CD4-positive, alpha-beta memory T cell (primary cell): ENCODE measurements at places on chromosomes 7 and 10.
A peak's percentile ranks its signal among the peaks of the same experiment; 100 is the strongest.

GRCh38 chr10:89521368-89521767 is 14.0 kb downstream of the SLC16A12 start:
- no peak for DNase-seq

GRCh38 chr7:91504919-91505318 is 240.7 kb downstream of the FZD1 start:
- DNase-seq, result no peak

GRCh38 chr10:49844775-49845595 is 82.9 kb upstream of the OGDHL start:
- DNase-seq, result no peak

GRCh38 chr7:471866-472639 is 47.6 kb downstream of the PDGFA start:
- no peak for DNase-seq

GRCh38 chr7:73387221-73387828 is 46.3 kb upstream of the FZD9 start:
- no peak for DNase-seq

- DNase-seq, result no peak
These were observed 108.3 kb downstream of the NKX6-2 start for GRCh38 chr10:132677473-132678227.

GRCh38 chr10:62194924-62195674 is 73.5 kb downstream of the RTKN2 start:
- DNase-seq, result no peak

GRCh38 chr7:101589976-101590662 is 39.0 kb downstream of the MYL10 start:
- no peak for DNase-seq

- no peak for DNase-seq
These were observed 875.8 kb upstream of the CELF2 start for GRCh38 chr10:10141782-10142382.

DNA sequence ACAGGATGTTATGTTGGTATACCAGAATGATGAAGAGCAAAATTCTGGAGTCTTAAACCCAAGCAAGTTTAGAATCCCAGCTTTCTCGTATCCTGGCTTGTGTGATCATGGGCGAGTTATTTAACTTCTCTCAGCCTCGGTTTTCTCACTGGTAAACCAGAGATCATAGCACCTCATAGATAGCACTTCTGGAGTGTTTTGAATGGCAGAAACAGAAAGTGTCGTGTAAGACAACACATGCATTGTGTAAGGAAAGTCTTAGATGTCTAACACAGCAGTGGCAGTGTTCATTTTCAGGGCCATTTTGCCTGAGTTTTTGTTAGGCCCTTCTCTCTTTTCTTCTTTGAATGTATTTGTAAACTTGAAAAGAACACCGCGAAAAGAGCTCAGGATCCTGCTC is 465.1 kb downstream of the AUTS2 start:
- no peak for DNase-seq

- DNase-seq, result no peak
These were observed 29.0 kb upstream of the GNAT3 start for GRCh38 chr7:80540836-80541235.

GRCh38 chr7:121966276-121966934 is 93.4 kb downstream of the PTPRZ1 start:
- no peak for DNase-seq

DNA sequence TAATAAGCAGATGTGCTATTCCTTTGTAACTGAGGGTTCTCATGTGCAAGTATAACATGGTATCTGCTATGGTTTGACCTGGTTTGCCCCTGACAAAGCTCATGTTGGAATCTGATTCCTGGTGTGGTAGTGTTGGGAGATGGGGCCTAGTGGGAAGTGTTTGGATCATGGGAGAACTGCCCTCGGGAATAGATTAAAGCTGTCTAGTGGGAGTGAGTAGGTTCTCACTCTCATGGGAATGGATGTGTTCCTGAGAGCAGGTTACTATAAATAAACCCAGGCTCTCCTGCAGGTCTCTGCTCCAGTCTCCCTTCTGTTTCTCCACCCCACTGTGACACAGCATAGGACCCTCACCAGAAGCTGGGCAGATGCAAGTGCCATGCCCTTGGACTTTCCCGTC is 97.7 kb downstream of the ATE1 start:
- DNase-seq, result no peak

GRCh38 chr7:135800560-135800959 is 51.9 kb upstream of the FAM180A start:
- DNase-seq, result no peak

DNA sequence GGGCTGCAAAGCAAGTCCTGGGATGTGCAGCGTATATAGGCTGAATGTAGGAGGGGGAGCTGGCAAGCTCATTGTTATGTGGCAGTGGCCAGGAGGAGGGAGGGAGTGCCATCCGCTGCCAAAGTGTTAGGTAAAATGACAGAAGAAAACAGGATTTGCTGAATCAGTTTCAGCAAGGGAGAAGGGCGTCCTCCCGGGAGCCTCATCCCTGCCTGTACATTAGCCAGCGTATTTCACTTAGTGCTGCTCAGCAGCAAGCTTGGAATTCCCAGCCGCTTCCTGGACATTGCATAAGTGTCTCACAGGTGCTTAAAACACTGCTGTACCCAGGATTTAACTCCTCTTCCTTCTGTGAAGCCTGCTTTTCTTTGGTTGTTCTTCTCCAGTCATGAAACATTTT is 2.5 kb downstream of the NIPSNAP2 start:
- no peak for DNase-seq

GRCh38 chr7:33601884-33602283 is 303.5 kb upstream of the BMPER start:
- no peak for DNase-seq

- no peak for DNase-seq
These were observed 201.9 kb upstream of the SHH start for GRCh38 chr7:156014201-156014600.

DNA sequence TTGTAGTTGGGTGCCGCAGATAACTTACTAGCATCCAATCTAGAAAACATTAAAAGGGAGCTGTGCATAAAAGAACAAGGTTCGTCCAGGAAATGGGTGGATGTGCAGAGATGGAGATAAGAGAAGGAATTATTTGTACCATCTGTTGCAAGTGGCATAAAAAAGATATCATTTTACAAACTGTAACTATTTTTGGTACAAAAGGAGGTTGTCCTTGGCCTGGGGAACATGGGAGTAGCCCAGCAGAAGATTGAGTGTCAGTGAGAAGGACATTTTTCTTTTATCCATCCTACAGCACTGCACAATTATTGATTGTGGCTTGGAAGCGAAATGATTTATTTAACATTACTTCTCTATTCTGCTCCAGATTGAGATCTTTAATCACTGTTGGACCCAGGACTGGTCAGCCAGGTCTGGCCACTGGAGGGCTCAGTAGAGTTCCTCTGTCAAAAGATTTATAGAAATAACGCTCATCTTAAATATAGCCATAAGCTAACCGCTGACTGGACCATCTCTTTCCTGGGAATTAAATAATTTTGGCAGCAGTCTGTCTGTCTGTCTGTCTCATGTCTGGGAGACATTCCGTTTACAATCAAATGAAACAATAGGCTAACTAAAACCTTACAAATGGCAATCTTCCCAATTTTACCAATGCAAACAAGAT is 254.1 kb downstream of the KIAA1217 start:
- no peak for DNase-seq

DNA sequence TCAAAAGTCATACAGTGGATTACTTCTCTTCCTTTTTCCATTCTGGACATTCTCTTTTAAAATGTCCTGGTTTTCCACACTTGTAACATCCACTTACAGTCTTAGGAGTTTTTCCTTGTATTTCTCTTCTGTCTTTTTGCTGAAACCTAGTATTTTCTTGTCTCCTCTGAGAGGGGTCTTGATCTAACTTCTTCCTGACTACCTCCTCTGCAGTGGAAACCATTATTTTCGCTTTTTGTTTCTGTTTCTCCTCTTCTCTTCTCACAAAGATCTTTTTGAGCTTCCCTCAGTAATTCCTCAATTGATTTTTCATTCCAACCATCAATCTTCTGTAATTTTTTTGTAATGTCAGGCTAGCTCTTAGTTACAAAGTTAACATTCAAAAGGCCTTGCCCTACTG is 23.7 kb upstream of the ELOVL3 start:
- DNase-seq, result no peak

GRCh38 chr10:15188603-15189002 is 20.1 kb upstream of the NMT2 start:
- DNase-seq, result no peak

DNA sequence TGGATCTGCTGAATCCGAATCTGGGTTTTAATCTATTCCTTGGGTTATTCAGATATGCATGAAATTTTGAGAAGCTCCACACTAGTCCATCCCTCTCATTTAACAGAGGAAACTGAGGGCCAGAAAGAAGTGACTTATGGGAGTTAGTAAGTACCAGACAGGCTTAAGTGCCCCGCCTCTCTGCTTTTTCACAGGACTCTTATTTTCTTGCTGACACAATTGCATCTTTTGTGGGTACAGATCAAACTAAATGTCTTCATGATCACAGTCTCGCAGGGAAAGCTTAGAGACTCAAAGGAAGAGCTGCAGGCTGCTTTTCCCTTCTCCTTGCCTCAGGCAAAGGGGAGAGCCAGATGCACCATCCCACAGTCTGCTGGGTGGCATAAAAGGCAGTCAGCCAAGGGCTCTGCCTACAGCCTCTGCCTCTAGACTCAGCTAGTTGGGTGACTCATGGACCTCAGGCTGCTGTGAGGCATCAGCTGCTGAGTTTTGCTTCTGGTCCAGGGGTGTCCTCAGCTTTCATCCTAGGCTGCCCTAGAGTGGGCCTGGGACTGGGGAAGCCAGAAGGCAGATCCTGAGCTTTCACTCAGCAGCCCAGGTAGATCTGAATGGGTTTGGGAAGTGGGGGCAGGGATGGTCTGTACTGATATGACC is 11.6 kb downstream of the GOLGA7B start:
- DNase-seq, result no peak

- no peak for DNase-seq
These were observed 101.6 kb downstream of the NPSR1 start for GRCh38 chr7:34759477-34760125.

GRCh38 chr7:39164887-39165286 is 187.2 kb downstream of the POU6F2 start:
- no peak for DNase-seq

- DNase-seq, result no peak
These were observed 38.5 kb downstream of the MTURN start for GRCh38 chr7:30173058-30173897.

DNA sequence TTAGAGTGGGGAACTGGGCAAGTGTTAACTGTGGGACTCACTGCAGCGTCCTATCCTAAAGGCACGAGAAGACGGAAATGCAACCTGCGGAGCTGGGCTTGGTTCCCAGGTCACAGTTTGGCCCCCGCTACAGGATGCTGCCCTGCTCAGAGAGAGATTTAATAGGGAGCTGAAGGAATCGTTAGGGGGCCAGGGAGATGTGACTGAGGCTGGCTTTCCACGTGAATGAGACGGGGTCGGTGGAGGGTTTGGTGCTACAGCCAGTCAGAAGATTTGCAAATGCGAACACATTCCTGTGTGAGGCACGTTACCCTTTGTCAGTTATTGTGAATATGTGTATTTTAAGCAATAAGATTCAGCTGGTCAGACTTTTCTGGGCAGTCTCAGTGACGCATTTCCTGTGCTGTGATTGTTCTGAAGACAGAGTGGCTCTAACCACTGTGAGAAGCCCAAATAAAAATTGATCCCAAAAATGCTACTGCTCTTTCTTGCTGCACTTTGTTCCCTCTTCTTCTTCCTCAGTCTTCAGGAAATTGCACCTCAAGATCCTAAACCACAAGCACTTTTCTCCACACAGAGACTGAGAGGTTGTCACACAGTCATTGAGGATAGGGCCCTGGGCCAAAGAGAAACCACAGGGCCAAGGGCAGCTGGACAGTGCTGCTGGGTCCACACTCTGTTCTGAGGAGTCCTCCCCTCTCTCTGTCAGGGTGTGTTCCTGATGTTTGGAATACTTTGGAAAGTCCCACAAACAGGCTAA is 21.2 kb downstream of the CYP17A1 start:
- no peak for DNase-seq

GRCh38 chr7:51639661-51640334 is 323.2 kb upstream of the COBL start:
- DNase-seq, result no peak

GRCh38 chr7:27107391-27108381 is 5.2 kb upstream of the HOXA2 start:
- no peak for DNase-seq

GRCh38 chr10:96415891-96416554 is 57.2 kb upstream of the OPALIN start:
- DNase-seq, result no peak

- no peak for DNase-seq
These were observed 56.7 kb upstream of the EN2 start for GRCh38 chr7:155401231-155401630.

GRCh38 chr10:48649349-48649944 is 35.2 kb upstream of the WDFY4 start:
- DNase-seq, result no peak

DNA sequence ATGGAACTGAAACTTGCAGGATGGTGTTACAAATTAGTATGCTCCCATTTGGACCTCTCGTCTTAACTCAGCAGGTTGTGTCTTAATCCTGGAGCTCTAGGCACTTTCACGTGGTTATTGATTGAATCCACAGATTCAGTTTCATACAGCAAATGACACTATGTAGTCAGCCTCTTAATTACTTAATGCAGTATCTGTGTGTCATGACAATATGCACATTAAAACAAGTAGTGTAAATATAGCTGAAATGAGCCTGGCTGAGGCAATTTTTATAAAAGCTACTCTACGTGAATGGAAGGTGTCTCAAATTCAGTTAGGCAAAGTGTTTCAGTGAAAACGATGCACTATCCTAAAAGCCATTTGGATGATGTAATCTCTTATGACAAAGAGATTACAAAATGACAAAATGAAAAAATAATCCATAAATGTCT is 86.8 kb downstream of the CD36 start:
- no peak for DNase-seq

DNA sequence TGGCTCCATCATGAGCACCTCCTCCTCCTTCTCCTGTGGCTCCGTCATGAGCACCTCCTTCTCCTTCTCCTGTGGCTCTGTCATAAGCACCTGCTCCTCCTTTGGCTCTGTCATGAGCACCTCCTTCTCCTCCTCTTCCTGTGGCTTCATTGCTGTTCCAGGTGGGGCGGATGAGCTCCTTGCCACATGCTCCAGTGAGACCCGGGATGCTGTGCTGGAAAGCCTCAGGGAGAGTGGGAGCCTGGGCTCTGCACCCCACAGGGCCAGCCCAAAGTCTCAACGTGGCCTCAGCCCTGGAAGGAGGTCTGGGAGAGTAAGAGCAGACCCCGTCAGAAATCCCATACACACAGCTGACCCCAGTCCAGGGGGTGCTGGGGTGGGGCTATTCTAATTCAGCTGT is 380.7 kb downstream of the TCERG1L start:
- DNase-seq, result no peak

- DNase-seq, result peak; percentile 55
These were observed 1.2 kb downstream of the CYREN start for GRCh38 chr7:135169141-135169963.

- no peak for DNase-seq
These were observed 23.6 kb upstream of the AKR1D1 start for GRCh38 chr7:138052696-138053095.
